ENCODE measurements at places on chromosomes 3 and 15.

GRCh38 chr3:51999846-52000245, 4.2 kb upstream of the RPL29 start:
- no peak for DNase-seq

GRCh38 chr3:160758929-160759577, 3.0 kb downstream of the PPM1L start:
- DNase-seq, result peak; percentile 37

DNA sequence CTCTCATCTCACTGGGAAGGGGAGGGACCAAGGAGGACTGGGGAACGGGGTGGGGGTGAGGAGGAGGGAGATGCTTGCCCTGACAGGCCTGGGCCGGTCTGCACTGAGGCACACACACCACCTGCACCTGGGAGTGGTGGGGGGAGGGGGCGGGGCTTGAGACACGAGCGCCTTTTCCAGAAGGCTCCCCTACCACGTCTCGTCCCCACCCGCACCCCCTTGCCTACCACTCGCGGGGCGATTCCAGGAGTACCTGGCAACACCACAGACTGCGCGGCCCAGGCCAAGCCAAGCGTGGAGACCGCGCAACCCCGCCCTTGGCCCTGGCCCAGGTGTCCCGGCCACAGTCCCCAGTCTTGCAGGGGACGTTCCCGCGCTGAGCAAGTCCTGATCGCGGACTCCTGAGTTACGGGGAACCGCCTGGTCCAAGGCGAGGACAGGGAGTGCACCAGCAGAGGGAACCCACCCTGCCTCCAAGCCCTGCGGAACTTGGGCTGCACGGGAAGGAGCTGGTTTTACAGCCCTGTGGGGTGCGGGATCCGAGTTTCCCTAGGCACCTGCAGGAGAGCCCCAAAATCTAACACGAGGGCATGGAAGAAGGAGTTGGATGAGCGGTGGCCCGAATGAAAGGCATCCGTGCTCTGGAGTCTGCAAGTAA, 68.1 kb upstream of the SH3GL3 start:
- DNase-seq, result no peak

DNA sequence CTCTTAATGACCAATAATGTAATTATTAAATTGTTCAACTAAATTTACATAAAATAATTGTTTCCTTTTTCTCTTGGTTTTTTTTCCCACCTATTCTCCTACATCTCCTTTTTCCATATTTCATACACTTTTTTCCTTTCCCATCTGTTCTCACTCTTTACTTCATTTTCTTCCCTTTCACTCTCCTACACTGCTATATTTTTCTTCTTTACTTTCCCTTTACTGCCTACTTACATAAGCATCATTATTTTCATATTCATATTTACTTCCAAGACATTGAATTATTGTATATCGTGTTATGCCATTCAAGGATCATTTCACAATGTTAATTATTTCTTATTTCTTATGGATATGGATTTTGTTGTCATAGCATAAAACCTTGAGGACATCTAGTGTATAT, 1275.6 kb downstream of the NSUN3 start:
- DNase-seq, result no peak

DNA sequence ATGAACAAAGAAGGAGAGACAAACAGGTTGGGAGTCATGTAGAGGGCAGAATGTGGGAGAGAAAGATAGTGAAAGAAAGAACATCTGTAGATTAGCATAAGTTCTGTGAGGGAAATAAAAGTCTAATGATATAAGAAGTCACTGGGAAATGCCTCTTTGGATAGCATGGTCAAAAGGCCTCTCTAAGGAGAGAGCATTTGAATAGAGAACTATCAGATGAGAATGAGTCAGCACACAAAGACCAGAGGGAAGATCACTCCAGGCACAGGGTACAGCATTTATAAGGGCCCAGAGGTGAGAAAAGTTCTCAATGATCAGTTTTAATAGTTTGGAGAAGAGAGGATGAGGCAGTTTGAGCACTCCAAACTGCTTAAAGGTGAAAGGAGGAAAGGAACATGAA, 7.9 kb upstream of the CPNE4 start:
- DNase-seq, result no peak

- DNase-seq, result peak; percentile 48
Observed at GRCh38 chr3:148940983-148941382, 50.4 kb upstream of the GYG1 start.
